Esophagus mucosa (tissue), 1 donor: ENCODE measurements at places on chromosomes 7 and 10.

DNA sequence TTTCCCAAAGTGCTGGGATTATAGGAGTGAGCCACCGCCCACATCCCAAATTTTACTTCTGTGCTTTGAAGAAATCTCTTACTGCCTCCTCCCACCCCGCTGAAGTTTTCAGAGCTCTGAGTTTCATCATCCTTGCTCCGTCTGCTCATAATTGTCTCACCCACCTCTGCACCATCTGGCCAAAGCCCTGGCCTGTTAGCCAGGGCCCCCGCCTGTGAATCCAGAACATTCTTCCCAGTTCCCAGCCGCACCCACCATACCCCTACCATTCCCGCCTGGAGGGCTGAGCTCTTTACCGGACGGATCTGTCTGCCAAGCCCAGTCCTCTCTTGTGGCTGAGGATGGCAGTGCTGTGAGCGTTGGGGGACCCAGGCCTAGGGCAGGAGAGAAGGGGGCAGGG is 14.5 kb downstream of the SSC4D start:
- ATAC-seq: no peak

GRCh38 chr7:20217193-20217948 is at the start of gene MACC1:
Gene MACC1, minus strand, starts transcription at chr7:20217384. Its CDS starts 55,522 bp downstream, at chr7:20161862.
- ATAC-seq: peak; percentile 94

GRCh38 chr10:30509508-30509907 is 75.5 kb downstream of the MAP3K8 start:
- ATAC-seq: no peak

DNA sequence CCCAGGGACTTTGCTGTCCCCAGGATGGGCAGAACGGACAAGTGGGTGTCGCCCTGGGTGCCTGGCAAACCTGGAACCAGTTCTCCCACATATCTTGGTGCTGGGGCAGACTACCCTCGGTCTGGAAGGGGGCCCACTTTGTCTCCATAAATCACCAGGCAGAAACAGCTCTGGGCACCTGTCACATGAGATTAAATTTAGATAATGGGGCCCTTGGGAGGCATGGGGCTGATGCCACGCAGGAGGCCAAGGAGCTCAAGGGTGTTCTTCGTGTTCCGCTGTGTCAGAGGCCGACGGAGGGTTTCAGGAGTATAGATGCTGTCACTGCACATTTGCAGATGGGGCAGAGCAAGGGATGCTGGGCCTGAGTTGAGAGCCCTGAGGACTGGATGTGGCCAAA is 72.7 kb downstream of the TMEM130 start:
- peak; percentile 22 for ATAC-seq

GRCh38 chr10:113928830-113929229 is 74.4 kb downstream of the NHLRC2 start:
- no peak for ATAC-seq

DNA sequence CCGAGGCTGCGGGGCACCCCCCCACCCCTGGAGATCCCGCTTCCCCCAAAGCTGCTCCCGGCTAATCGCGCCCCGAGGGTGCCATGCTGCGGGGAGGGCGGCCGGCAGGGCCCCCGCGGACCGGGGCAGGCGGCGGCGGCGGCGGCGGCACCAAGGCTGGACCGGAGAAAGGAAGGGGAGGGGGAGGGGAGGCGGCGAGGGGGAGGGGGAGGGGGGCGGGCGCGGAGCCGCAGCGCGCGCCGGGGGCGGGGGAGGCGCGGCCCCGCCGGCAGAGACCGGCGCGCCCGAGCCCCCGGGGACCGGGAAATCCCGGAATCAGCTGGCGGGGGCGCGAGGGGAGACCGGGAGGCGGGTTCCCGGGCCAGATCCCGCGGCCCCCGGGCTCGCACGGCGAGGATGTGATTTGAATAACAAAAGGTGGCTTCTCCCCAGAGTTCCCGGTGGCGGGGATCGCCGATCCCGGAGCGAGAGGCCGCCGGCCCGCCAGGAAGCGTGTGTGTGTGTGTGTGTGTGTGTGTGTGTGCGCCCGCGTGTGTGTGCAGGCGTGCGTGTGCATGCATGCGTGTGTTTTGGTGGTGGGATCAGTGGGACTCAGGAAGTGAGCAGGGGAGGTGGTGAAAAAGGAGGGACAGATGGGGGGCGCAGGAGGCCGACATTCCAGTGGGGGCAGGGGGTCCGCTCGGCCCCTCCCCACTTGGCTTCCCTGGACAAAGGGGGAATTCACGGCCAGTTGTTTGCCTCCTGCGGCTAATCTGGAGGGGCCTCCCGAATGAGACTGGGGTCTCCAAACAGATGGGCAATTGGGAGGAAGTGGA is 99.5 kb downstream of the HIP1 start:
- peak; percentile 47 for ATAC-seq

DNA sequence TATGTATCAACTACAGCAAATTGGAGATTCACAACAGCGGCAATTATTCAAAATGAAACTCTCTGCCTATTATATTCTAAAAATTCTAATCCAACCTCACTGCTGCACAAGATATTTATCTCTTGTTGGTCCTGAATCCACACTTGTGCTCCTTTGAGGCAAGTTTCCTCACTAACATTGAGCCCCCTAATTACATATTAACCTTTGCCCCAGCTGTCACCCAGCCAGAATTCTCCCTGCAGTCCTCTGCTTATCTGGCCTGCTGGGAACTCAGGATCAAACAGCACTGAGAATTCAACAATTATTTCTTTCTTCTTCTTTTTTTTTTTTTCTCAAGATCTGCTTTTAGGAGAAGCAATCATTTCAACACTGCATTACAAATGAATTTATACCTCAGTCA is 21.5 kb upstream of the PLAC9 start:
- ATAC-seq: no peak

- ATAC-seq: no peak
Observed at GRCh38 chr10:75403939-75404814, 2.6 kb upstream of the ZNF503 start.

- no peak for ATAC-seq
Observed at GRCh38 chr7:100346921-100347320, 11.0 kb upstream of the PILRB start.

- no peak for ATAC-seq
Observed at GRCh38 chr10:81109200-81109752, 571.6 kb downstream of the SH2D4B start.

GRCh38 chr7:38731215-38731614 is 100.0 kb upstream of the AMPH start:
- no peak for ATAC-seq

DNA sequence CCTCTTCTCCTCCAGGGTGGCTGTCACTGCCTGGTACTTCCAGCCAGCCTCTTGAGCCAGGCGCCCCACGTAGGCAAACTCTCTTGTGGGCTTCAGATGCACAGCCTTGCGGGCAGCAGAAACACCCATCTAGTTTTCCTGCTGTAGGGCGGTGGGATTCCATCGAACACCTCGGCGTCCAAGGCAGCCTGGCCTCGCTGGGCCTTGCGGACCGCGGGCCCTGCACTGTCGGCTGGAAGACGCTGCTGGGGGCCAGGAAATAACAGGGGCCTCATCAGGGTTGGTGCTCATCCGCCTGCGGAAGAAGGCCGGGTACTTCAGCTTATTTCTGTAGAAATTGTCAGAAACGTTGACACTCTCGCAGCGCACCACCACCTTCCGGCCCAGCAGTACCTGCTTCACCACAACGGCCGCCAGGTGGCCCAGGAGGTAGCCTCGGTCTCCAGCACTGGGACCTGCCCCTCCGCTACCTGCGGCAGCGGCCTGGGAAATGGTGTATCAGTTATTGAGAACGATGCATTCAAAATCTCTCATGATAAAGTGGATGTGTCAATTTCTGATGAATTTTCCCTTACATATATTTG is 61.1 kb downstream of the WDFY4 start:
- ATAC-seq: no peak
